Stimulated activated CD8-positive, alpha-beta memory T cell treated with anti-CD3 and anti-CD28 coated beads, Interleukin-7, amount 100 ng/mL, for 1 hour (primary cell): ENCODE measurements at places on chromosomes 11 and 22.

DNA sequence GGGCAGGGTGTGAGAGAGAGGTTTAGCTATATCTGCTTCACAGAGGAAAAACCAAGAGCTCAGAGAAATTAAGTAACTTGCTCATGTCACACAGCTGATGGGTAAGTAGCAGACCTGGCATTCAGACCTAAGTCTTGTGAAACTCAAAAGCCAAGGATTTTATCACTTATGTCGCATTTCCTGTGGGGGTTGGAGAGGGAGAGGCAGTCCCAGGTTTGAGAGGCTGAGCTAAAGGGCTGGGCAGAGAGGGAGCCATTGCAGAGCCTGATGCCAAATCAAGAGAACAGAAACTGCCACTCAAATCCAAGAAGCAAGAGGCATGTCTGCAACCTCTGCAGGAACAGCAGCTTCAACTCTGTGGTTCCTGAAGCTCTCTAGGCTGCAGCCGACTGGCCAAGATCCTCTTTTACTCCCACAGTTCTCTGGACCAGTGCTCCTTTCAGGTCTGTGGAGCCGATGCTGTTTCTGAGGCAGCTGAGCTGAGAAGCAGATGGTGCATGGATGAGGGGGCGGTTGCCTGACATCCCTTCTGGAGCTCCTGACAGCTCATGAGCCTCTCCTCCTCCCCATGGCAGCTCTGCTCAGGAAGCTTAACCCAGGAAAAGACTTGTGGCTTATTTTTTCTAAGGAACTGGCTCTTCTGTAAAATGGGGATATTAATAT is 47.6 kb upstream of the NAV2 start:
- DNase-seq = no peak

DNA sequence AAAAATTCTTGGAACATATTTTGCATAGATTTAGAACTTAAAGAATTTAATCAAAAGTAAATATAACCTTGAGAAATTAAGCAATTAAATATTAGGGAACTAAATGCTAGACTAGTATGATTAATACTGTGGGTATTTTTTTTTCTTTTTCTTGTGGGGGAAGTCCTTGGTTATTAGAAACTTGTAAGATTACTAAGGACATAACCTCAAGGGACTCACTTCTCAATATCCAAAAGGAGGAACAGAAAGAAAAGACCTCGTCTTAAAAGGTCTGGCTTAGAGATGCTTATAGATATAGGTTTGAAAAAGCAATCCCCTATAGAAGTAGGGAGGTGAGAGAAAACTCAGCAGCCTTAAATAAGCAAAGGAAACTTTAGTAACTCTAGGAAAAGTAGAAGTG is 368.5 kb downstream of the INSC start:
- no peak for DNase-seq

- DNase-seq = no peak
These were observed 169.3 kb upstream of the E2F8 start for GRCh38 chr11:19410032-19410431.

GRCh38 chr22:39240831-39241793 is 3.7 kb downstream of the PDGFB start:
- no peak for DNase-seq

DNA sequence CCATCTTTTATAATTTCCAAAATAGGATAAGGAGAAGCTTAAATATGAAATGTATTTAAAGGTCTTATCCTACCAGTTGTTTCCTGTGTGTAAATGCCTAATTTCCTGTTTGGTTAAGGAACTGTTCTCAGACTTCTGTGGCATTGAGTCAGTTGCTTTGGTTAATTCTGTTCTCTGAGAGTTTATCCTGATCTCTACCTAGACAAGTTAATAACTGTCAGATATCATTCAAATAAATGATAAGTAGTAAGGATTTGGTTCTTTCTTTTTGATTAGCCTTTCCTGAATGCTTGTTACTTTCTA is 39.5 kb downstream of the CTNND1 start:
- DNase-seq = no peak
